ENCODE measurements at places on chromosomes 5 and 9.

DNA sequence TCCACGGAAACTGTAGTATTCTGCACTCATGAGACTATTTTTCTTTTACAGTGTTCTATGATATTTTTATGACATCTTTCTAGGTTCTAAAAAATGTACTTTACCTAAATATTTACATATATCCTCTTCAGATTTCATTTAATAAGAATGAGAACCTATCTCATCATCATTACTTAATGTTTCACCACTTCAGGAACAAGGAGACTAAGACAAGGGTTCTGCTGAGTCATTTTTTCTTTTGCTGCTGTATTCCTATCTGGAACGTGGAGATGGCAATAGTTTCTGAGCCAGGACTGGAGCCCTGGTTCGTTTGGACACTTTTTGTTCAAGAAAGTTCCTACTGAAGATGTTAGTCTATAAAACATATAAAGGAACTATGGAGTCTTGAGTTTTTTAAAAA is 258.2 kb upstream of the MAP3K1 start:
- no peak for DNase-seq

DNA sequence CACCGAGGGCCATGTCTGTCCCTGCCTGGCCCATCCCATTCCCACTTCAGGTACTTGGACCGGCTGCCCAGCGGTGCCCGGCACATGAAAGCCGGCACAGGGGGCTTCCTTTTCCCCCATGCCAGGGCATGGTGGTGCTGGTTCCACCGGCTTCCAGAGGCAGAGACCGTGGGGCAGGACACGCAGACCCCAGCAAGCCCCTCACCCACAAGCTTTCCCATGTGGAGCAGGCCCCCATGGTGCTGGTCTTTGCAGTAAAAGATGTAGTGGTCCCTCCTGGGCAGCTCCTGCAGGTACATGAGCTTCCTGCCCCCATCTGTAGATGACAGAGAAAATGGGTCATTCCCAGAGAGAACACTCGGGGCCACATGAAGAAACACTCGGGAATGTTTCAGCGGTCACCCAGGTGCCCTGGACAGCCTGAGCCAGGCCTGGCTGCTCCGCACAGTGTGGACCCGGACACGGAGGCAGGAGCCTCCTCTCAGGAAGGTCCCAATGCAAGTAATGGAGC is 2.0 kb downstream of the OBP2B start:
- no peak for DNase-seq

DNA sequence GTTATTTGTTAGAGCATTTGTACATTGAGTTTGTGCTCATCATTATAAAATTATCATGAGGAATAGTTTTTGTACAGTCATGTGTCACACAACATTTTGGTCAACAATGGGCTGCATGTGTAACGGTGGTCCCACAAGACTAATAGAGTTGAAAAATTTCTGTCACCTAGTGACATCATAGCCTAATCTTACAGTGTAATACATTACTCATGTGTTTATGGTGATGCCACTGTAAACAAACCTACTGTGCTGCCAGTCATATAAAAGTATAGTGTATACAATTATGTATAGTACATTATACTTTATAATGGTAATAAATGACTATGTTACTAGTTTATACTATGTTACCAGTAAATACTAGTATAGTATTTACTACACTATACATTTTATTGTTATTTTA is 3.0 kb upstream of the CAMK4 start:
- no peak for DNase-seq

DNA sequence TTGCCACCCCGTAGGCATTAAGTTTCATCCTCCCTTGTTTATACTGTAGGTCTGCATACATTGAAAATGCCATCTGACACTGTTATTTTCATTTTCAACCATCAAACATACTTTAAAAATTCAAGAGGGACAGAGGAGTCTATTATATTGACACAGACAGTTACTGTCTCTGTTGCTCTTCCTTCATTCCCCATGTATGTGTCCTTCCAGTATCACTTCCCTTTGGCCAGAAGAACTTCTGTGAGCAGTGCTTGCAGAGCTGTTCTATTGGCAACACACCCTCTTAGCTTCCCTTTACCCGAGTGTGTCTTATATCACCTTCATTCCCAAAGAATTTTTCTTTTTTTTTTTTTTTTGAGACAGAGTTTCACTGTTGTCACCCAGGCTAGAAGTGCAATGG is 42.8 kb downstream of the RASGEF1C start:
- DNase-seq = no peak

- DNase-seq = no peak
These were observed 241.9 kb downstream of the MARCHF11 start for GRCh38 chr5:15937708-15938107.

- DNase-seq = no peak
These were observed 220.5 kb downstream of the GDNF start for GRCh38 chr5:37619353-37619752.

DNA sequence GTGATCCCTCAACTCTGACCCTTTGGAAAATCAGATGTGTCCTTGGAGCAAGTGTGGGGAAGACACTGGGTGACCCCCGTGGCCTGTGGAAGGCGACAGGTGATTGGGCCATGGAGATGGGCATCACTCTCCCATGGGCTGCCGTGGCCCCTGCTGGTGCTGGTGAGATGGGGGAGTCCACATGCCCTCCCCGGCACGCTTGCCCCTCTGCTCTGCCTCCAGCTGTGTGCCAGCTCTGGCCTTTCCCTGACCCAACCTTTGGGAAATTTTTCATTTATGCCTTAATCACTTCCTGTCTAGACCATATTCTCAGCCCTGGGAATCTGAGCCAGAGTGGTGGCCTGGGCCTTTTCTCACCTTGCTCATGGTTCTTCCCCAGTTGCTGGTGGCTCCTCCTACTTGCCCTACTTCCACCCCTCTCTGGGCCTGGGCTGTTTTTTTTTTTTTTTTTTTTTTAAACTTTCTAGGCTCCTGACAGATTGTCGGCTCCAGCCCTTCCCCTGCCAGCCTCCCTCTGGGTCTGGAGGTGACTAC is 56.6 kb downstream of the RGS3 start:
- no peak for DNase-seq

GRCh38 chr5:83474991-83475390 is 3.4 kb downstream of the VCAN start:
- DNase-seq = no peak

- DNase-seq = no peak
These were observed 21.9 kb downstream of the MARCHF3 start for GRCh38 chr5:127008300-127008975.

GRCh38 chr9:91359083-91359482 is 2.6 kb downstream of the AUH start:
- DNase-seq = no peak

GRCh38 chr5:151509231-151509630 is 61.8 kb downstream of the SLC36A1 start:
- DNase-seq = no peak

DNA sequence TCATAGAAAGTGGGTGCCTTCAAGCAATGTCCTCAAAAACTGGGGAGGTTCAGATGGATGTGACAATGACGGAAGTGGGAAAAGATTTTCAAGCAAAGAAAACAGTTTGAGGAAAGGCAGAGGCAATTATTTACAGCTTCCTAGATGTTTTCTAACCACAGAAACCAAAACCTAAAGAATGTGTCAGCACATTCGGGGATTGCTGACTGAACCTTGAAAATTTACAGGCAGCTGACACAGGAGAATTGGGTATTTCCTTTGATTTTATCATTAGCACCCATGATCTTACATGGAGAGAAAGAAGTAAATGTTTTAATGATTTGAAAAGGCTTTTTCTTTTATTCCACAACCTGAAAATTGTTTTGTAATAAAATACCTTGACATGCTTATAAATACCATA is 369.0 kb downstream of the ACTL7B start:
- DNase-seq = no peak

DNA sequence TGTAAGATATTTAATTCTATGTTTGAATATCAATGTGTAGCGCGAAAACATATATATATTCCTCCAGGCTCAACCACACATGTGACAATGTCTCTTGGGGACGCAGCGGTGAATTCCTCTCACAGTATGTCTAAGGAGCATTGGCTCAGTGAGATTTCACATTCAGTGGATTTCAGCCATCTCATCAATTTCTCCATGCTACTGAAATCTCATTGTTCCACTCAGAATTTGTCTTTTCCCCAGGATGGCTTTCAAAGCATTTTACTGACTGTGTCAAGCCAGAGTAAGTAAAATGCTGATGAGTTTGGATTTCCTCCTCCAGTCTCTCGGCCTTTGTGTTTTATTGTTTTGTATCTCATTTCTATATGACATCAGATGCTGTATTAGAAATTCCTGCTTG is 1.3 kb upstream of the OR1J1 start:
- no peak for DNase-seq

GRCh38 chr5:53080271-53080670 is 29.3 kb downstream of the MOCS2 start:
- DNase-seq = no peak

DNA sequence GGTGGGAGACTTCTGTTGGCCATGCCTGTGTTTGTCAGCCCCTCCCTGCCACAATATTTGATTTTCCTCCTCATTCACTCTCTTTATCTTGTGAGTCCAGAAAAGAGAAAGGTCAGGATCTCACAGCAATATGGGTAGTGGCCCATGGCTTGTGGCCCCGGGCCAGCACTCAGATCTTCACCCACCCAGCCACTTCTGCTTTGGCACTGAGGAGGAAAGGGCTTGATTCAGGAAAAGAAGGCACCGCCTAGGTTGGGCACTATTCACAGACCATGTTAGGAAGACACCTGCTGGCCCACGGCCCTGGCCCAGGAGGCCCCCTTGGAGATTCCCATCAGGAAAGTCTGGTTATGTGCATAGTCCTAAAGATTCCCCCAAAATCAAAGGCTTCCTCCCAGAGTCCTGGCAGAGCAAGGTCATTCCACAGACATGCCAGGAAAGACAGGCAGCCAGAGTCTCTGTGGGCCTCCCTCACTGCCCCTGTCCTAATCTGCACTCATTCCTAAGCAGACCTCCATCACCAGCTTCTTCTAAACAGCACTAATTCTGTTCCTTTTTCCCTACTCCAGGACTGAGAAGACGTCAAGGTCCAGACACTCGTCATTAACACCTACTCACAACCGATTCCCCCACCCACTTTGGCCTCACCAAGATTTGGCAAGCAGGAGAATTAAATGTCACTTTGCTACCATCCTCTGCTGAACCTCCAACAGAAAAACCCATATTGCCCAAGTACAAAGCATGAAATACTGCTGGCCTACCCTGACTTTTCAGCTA is 179.3 kb downstream of the DEPDC1B start:
- DNase-seq = no peak

GRCh38 chr5:123455640-123456039 is 32.4 kb upstream of the CEP120 start:
- no peak for DNase-seq

GRCh38 chr9:135975834-135976233 is 14.7 kb upstream of the UBAC1 start:
- no peak for DNase-seq

DNA sequence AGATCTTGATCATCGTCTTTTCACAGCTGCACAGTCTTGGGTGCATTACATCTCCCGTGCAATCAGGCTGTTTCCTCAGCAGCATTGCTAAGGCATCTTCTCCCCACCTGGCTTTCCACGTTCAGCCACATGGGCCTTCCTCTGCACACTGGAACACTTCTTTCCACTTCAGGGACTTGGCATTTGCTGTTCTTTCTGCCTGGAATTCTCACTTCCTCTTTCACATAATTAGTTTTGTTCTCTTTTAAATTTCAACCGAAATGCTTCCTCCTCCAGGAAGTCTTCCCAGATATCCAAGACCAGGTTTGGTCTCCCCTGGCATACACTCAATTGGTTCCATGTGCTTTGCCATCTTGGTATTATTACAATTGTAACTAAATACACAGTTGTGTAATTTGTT is 43.8 kb downstream of the WHRN start:
- no peak for DNase-seq

DNA sequence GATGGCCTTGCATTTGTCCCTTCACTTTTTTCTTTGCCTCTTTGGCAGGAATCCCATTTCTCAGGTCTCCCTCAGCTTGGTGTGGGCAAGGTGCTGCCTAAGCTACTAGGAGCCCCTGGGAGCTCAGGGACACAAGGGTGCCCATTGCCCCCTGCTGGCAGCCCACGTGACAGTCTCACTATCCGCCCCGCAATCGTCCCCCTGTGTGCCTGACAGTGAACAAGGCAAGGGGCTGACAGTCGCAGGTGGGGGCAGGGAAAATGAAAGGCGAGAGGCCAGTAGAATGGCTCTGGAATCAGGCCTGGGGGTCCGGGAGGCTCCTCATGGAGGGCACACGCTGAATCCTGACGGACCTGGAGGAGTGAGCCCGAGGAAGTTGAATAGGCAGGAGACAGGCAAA is 2.0 kb upstream of the PCDH12 start:
- DNase-seq = no peak

DNA sequence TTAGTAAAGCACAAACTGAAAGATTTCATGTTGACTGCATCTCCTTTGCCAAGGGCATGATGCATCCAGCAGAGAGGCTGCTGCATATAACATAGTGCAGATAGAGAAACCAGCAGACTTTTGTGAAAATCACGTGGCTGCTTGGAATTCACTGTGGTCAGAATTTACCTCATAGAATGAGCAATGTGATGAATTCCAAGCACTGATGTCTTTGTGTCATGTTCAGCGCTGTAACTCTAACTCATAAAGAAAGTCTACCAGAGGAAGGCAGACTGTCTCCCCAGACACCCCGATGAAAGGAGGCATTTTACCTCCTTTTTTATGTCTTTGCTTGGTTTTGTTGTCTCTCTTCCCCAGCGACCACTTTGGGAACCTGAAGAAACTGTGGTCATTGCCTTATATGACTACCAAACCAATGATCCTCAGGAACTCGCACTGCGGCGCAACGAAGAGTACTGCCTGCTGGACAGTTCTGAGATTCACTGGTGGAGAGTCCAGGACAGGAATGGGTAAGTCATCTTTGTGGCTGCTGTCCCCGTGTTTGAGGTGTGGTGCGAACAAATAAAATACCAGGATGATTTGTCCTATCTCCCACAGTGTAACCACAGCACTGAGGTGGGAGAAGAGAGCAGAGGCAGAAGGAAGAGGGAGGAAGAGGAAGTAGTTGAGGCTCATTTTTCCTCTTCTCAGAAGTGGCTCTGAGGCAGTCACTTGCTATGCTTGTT is 42.0 kb downstream of the ITK start:
- no peak for DNase-seq

- DNase-seq = no peak
These were observed 20.2 kb downstream of the HOMER1 start for GRCh38 chr5:79493596-79494345.

DNA sequence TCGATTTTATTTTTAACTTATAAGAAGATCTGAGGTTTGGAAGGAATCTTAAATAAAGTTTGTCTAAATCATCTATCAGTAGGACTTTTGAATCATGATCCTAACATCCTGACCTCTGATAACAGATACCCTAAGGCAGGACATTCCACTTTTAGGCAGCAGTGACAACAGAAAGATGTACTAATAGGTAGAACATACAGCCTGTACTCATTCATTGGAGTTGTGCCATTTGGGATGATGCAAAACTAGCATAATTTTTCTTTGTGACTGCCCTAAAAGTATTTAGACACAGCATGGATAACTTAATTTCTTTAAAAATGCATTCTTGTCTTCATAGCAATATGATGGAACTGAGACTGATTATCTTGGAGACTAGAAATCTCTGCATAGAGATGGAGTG is 39.7 kb downstream of the CDC42SE2 start:
- DNase-seq = no peak

GRCh38 chr5:156543348-156544145 is 216.6 kb downstream of the SGCD start:
- no peak for DNase-seq

- DNase-seq = no peak
These were observed 70.8 kb downstream of the SERINC5 start for GRCh38 chr5:80185095-80185494.

GRCh38 chr5:160213537-160213936 is 15.8 kb upstream of the FABP6 start:
- DNase-seq = no peak

All from right forelimb (tissue), 1 donor.